Stimulated activated CD4-positive, alpha-beta T cell treated with anti-CD3 and anti-CD28 coated beads, Interleukin-4, amount 100 ng/mL, for 4 hours (primary cell): ENCODE measurements at places on chromosomes 3 and 15.
A peak's percentile ranks its signal among the peaks of the same experiment; 100 is the strongest.

DNA sequence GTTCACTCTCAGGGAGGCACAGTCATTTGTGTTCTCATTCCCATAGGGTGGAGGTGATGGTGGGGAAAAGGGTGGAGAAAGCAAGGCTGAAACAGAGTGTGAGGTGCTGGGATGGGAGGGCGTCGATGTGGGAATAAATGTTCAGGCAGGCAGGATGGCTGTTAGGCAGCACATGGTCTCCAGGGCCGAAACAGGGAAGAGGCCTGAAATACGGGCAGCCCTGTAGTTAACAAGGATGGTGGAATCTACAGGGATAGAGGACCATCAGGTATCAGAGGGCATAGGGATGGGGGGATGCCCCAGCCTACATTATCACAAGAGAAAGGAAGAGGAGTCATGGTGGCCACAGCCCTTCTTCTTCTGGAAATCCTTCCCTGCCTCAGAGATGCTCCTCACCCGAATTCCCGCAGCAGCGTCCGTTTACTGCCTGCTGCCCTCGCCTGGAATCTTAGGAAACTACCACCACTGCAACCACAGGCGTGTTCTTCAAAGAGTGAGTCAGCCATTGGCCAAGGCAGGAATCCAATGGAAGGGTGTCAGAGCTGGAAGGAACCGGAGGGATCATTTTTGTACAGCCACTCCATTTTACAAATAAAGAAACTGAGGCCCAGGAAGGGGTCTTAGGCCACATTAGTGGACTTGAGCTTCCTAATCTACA lies 49.7 kb upstream of the POMGNT2 start:
- DNase-seq: no peak

DNA sequence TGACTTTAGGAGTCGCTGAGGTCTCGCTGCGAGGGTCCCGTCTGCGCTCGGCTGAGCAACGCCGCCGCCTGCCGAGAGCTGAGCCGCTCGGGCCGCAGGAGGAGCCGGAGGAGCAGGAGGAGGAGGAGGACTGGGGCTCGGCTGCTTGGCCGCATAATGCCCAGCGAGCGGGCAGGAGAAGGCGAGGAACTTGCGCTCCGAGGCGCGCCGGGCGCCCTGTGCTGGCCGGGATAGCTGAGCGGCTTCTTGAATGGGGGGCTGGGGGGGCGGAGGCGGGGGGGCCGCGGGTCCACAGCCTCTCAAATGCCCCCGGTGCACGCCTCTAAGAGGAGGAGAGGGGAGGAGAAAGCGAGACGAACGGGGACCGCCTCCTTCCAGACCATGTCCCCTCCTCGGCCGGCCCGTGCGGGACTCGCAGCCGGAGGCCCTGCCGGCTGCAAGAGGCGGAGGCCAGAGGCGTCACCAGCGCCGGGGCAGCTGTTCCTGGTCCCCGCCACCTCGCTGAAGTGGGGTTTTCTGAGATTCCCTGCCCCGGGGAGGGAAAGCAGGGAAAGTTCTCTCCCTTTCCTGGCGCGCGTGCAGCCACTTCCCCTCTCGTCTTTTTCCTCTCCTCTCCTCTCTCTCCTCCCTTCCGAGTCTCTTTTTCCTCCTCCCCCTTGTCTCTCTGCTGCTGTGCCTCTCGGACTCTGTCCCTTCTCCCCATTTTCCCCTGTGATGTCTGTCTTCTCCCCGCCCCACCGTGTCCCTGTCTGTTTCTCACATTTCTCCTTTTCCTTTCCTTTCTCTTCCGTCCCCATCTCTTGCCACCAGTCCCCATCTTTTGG lies at the start of gene ADAMTS9:
Gene ADAMTS9, minus strand, starts transcription at position 220 of the 824 bp plus-strand sequence. CDS start 343 bp downstream, outside the sequence.
- DNase-seq: no peak

DNA sequence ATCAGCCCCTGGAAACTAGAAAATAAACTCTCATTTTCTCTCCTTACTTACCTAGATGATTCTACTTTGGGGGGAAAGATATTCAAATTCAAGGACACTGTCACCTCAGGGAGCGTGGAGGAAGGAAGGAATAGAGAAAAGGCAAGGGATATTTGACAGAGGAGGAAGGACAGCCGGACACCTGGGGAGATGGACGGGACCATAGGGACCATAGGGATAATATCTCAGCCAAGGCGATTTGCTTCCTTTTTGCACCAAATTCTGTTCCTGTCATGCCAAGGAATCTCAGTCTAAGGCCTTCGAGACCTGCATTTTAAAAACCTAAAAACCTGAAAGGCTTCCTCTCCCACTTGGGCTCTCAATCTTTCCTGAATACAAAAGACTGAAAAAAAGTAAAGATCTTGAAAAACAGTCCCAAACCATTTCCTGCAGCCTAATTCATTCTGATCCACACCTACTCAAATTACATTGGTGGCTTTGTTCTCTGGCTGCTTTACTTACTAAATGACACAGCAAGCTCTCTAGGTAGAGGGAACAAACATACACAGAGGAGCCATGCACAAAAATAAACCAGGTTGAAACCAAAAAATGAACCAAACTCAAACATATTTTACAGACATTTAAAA lies 73.9 kb upstream of the SLC24A5 start:
- no peak for DNase-seq

DNA sequence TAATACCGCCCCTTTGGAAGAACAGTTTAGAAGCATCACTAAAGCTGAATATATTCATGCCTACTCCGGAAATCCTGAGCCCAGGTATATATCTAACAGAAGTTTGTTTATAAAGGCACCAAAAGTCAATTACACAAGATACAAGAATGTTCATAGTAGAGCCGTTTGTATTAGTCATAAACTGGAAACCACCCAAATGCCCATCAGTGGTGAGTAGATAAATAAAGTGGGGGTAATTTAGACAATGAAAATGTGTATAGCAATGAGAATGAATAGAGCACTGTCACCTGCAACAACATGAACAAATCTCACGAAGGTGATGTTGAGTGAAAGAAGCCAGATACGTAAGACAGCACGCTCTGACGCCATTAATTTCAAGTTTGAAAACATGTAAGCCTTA lies 68.3 kb upstream of the GLCE start:
- DNase-seq: no peak

DNA sequence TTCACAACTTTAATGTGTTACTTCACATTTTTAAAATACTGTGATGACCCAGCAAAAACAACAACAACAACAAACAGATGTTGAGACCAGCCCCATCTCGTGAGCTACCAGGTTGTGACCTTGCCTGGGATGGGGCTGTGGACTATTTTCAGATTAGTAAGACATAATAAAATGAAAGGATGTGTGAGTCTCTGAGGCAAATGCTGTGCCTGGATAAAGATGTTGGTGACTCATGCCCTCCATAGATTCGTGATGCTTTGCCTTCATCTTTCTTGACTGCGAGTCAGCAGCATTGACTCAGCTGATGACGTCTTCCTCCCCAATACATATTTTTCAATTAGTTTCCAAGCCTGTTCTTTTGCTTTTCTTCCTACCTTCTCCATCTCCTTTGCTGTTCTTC lies 453.0 kb upstream of the CFAP20DC start:
- peak; percentile 5 for DNase-seq

DNA sequence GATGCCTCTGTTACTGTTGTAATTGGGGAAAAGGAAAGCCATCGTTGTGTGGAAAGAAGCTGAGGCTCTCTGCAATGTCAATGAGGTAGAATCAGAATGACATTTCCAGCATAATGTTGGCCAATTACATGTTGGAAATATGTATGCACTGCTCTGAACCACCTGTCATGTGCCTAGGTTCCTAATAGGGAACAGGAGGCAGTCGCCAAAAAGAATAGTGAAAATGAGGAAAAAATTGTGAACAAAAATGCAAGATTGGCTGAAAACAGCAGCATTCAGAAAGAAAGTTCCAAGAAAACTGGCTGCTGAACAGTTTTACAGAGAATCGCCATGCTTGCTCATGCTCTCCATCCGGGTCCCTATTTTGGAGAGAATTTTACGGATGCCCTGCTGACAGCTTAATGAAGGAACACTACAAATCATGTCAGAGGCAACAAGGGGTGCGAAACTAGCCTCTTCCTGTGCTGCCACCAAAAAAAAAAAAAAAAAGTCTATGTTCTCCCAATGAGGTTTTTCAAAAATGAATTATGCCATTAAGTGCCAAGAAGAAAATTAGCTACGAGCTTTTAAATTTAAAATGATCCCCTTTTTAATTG lies 305.9 kb upstream of the ARRDC4 start:
- no peak for DNase-seq

DNA sequence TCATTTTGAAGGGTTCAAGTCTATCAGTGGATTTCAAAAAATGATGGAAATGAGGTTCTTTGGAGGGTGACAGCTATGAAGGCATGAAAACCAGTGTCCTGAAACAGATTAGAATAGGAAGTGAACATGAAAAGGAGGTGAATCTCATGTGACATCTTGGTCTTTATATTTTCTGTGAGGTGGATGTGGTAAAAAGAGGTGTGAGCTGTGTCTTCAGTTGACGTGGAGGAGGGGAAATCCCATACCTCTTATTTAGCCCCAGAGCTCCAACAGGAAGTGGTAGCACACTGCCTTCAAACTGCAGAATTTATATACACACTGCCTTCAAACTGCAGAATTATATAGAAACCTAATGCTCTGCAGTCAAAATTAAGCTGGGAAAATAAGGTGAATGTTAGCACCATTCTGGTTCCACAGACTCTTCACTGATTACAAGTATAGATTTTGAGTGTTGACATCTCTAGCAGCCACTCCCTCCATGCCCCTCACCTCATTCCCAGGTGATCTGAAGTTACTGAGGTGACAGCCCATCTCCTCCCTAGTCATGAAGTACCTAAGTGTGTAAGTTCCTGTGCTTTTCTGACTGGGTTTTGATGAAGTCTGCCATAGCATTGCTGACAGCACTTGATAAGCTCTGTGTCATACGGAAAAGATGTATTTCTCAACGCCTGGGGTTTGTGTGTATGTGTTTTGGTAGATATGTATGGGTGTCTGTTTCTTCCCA lies 2.7 kb downstream of the RAB8B start:
- DNase-seq: peak; percentile 62

- DNase-seq: no peak
Observed at GRCh38 chr15:66848686-66849392, 146.8 kb downstream of the SMAD6 start.

- peak; percentile 16 for DNase-seq
Observed at GRCh38 chr15:56869573-56869972, 48.9 kb upstream of the TCF12 start.

DNA sequence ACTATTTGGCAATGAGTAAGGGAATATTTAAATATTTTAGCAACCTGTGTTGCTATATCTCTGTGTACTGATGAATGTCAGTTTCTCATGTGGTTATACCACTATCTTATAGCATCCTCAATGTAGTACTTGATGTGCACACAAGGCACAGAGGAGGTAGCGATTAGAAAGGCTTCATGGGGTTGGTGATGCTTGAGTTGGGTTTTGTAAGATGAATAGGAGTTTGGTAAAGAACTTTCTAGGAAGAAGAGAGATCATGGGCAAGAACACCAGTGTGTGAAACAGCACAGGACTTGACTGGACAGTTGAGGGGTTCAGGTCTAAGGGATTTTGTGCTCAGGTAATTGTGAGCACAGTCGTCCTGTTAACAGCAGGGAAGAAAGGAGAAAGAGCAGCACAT lies 38.1 kb downstream of the LPP start:
- no peak for DNase-seq

- DNase-seq: peak; percentile 59
Observed at GRCh38 chr3:169772305-169772896, 795 bp upstream of the MYNN start.

DNA sequence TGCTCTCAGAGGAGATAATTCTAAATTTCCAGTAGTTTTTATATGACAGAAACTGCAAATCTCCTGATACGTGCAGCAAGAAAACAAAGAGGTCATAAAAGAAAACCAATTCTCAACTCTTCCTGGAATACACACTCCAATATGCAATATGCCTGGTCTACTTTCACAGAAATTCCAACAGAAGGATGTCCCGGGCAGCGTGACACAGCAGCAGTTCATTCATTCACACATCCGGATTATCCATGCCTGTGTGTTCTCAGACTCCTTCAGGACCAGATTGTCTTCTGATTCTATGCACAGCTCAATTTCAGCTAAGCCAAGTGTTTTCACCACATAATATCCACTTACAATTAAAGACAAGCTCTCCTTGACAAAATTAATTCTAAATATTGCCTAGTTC lies 64.3 kb downstream of the FBN1 start:
- no peak for DNase-seq

DNA sequence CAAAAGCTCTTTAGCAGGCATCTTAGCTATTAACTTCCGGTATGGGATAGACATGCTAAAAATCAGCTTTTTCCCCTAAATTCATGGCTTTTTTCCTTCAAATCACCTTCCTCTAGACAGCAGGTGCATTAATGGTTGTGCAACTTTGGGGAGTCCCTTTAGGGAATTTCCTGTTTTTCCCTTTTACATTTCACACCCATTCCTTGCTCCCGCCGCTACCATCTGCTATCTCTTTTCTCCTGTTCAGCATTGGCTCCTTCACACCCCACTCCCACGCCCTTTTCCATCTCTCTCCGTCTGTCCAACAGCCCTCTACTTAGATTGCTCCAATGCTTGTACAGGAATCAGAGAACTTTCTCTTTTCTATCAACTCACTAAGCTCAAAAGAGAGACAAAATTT lies 43.4 kb downstream of the FEZF2 start:
- DNase-seq: no peak

DNA sequence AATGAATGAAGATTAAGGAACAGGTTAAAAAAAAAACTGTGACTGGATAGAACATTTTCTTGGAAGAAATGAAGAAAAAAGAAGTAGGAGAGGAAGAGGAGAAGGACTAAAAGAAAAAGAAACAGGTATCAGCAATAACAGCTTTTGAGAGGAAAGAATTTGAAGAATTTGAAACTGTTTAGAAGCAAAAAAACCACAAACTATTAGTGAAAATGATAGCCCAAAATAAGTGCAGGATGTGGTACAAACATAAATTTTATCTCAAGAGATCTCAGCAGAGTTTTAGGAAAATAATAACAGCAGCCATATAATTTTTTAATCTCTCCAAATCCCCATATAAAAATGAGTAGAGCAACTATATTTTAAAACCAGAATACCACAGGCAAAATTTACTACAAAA lies 8.8 kb upstream of the A4GNT start:
- no peak for DNase-seq

GRCh38 chr3:161800985-161801559 lies 304.5 kb downstream of the OTOL1 start:
- DNase-seq: no peak
